ENCODE measurements at places on chromosomes 5 and 9.

GRCh38 chr5:170603578-170604565 is 100.1 kb downstream of the KCNIP1 start:
- peak; percentile 80 for DNase-seq

- DNase-seq = no peak
These were observed 21.7 kb upstream of the GLIS3 start for GRCh38 chr9:4321554-4321953.

DNA sequence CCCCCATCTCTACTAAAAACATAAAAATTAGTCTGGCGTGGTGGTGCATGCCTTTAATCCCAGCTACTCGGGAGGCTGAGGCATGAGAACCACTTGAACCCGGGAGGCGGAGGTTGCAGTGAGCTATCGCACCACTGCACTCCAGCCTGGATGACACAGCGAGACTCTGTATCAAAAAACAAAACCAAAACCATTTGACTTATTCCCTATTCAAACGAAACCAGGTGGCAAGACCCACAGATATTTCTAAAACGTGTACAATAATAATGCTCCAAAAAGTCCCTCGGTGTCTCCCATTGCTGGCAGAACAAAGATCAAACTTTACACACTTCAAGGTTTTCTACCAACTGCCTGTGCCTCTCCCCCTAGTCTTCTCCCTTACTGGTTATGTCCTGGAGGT is 29.8 kb downstream of the HMGCR start:
- no peak for DNase-seq

- DNase-seq = no peak
These were observed 60.8 kb downstream of the DMXL1 start for GRCh38 chr5:119131530-119132304.

- DNase-seq = no peak
These were observed 29.3 kb downstream of the RASGEF1C start for GRCh38 chr5:180179442-180180420.

GRCh38 chr5:149486726-149487635 is 64.3 kb downstream of the CSNK1A1 start:
- DNase-seq = no peak

GRCh38 chr9:134944916-134945315 is 27.2 kb upstream of the FCN1 start:
- no peak for DNase-seq

- no peak for DNase-seq
These were observed 16.0 kb downstream of the LEAP2 start for GRCh38 chr5:132889501-132889900.

GRCh38 chr5:80754900-80755299 is 100.1 kb upstream of the DHFR start:
- peak; percentile 63 for DNase-seq

DNA sequence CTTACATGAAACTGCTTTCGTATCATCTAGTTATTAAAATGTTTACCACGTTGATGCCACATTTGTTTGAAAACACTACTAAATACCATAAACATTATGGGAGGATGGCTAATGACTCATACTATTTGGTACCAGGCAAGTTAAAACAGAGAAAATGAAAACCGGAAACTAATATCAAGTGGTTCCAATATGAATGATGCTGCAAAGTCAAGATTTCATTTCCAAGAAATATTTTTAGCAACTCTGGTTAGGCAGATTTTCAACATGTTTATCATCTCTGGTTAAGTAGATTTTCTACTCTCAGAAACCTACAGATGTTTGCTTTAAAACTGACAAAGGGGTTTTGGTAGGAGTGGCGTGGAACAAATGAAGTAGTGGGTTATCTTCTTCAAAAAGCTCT is 4.9 kb upstream of the F2R start:
- no peak for DNase-seq

DNA sequence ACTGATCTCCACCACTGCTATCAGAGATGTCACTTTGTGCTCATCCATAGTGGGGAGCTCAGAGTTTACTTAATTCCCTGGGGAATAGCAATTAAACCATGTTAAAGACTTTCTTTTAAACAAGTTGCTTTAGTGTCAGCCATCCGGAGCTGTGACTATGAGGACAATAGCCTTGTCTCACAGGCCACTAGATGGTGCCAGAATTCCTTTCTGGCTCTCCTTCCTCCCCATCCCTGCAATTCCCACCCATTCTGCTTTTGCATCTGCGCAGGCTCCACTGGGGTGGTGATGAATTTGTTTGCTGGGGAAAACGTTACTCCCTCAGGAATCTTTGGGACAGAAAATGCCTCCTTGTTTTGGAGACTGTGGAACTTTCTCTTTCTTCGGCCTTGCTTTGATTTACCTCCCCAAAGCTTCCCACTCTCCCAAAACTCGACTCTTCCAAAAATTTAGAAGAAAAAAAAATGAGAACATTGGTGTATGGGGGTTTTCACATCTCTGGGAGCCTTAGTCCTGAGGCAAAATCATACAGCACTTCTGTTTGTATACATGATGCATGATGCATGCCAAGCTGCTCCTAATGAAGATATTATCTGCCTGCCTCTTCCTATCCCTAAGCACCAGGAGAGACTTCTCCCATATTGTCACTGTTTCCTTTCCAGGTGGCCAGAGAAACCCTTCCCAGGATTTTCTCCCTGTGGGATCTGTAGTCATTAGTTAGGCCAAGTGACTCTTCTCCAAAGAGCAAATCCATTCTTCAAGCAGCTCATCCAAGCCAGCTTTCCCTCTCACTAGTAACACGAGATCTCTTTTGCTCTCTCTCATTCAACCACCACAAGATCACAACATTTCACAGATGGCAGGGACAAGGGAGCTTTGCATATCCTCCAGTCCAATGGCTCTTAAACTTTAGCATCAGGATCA is 466.1 kb downstream of the TLR4 start:
- peak; percentile 54 for DNase-seq

DNA sequence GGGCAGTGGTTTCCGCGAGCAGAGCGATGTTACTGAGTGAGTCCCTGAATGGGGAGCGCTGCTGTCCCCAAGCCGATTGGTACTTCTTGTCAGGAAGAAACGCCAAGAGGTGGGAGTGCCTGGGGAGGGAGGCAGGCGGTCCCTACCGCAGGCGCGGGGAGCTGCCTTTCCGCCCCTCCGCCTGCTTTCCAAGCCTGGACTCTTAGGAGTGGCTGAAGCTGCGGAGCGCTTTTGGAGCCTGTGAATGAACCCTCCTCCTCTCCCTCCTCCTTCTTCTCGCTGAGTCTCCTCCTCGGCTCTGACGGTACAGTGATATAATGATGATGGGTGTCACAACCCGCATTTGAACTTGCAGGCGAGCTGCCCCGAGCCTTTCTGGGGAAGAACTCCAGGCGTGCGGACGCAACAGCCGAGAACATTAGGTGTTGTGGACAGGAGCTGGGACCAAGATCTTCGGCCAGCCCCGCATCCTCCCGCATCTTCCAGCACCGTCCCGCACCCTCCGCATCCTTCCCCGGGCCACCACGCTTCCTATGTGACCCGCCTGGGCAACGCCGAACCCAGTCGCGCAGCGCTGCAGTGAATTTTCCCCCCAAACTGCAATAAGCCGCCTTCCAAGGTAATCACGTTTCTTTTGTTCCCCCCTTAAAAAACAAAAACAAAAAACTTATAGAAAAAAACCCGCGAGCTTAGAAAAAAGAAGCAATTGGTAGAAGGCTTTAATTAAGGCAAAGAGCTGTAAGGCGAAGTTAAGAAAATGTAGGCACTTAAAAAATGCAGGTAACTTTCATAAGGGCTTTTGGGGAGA is at the start of gene VCAN:
Gene VCAN, plus strand, starts transcription at position 340 of the 808 bp plus-strand sequence. CDS start 11,775 bp downstream, outside the sequence.
- peak; percentile 51 for DNase-seq

- DNase-seq = no peak
These were observed 71.4 kb downstream of the OTULIN start for GRCh38 chr5:14735944-14736343.

GRCh38 chr5:166947045-166947444 is 1344.4 kb upstream of the WWC1 start:
- no peak for DNase-seq

DNA sequence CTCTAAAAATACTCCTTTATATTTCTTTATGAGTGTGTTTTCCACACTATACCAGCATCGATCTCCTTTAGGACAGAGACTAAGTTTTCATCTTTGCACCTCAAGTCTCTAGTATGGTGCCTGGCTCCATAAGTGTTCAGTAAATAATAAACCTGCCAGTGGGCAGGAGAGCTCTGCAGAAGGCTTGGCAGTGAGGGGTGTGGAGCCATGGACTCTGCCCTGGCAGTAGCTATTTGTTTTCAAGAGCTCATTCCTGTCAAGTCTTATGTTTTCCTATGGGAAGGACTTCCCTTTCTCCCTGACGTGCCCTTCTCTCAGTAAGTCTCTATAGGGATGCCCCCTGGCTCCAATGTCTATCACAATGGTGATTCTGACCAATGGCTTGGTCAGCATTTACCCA is 252.2 kb downstream of the PIK3R1 start:
- DNase-seq = no peak

DNA sequence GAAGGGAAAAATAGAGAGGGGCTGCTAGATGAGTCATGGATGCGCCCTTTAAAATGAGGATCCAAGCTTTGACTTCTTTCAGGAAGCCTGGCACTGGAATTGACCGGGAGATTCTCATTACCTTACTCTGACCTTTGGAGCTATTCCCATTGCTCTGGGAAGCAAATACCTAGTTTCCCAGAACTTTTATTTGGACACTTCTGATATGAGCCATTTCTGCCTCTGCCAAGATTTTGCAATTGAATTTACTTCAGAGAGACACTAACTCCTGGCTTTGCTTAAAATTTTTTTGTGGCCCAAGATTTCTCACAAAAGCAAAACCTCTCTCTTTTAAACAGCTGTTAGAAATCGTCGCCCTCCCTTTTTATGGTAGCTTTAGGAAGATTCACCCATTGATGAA is 15.7 kb upstream of the AGXT2 start:
- DNase-seq = no peak

- DNase-seq = no peak
These were observed 41.9 kb downstream of the SYK start for GRCh38 chr9:90843525-90843924.

- DNase-seq = no peak
These were observed 72.1 kb downstream of the TENT4A start for GRCh38 chr5:6785161-6785860.

- no peak for DNase-seq
These were observed 31.2 kb upstream of the CLPTM1L start for GRCh38 chr5:1375871-1376810.

DNA sequence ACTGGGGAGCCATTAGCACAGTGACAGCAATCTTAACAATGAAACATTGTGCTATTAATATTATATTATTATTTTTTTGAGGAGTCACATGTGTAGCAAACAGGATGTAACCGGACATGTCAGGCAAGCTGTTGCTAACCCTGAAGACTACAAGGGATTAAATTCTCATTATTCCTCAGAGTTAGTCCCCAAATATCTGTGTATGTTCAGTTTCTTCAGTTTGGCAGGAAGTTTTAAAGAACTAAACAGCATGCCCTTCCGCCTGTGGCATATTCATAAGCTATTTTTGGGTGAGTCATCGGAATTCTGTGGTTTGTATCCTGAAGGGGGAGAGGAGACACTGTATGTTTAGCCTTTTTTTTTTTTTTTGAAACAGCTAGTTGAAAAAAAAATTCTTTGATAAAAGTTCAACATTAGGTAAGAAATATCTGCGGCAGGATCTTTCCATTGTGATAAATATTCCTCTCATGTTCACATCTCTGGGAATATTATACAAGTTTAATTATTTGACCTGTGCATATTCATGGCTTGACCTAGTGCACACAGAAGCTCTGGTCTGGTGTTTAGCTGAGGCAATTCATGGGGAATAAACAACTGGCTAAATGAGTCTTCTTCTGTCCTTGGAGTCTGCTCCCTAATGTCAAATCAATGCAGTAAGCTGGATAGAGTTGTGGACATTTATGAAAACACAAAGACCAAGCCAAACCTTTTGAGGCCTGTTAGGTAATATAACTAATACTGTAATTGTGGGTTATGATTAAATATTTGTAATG is 202.7 kb upstream of the CDKN2B start:
- DNase-seq = no peak

GRCh38 chr5:127562252-127562651 is 44.8 kb downstream of the PRRC1 start:
- peak; percentile 12 for DNase-seq

DNA sequence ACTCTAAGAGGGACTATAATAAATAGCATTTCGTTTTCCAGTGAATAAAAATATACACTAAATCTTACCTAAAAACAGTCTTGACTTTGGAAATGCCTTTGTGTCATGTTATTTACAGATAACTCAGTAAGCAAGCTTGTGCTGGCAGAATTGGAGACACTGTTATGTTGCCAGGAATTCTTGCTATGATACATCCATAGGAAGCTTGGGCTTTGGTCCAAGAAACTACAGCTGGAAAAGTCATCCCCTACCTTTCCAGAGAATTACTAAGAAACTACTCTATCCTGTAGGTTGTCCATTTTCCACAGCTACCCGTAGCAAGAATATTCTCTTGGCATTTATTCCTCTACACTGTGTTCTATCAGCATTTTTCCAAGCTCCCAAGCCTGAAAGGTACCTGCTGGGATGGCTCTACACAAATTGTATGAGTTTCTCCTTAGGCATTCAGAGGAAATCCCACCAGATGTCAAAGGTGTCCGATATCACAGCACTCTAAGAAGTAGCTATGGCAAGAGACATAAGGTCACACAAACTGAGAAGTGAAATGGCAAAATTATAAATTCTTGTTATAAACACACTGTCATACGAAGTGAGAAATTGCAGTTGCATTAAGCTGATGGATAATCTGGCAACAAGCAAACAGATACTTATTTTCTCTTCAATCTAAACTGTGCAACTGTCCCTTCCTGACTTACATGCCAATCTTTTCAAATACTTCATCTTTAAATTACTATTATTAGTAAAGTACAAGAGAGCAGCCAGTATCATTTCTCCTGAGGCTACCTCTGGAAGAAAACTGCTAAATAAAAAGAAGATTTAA is 68.5 kb downstream of the MCTP1 start:
- no peak for DNase-seq

DNA sequence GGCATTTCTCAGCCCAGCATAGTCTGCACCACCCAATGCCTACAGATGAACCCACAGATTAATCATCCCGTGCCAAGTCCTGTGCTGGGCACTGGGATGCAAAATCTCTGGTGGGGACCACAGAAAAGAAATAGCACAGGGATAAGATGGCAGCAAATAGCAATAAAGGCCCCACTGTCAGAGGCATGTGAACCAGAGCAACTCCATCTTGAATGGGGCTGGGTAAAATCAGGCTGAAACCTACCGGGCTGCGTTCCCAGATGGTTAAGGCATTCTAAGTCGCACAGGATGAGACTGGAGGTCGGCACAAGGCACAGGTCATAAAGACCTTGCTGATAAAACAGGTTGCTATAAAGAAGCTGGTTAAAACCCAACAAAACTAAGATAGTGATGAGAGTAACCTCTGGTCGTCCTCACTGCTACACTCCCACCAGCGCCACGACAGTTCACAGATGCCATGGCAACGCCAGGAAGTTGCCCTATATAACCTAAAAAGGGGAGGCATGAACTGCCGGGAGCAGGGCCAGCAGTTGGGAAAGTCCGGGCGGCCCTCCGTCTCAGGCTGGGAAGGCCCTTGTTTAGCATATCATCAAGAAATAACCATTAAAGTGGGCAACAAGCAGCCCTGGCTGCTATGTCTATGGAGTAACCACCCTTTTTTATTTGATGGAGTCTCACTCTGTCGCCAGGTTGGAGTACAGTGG is 65.2 kb downstream of the C9orf50 start:
- no peak for DNase-seq

- DNase-seq = peak; percentile 17
These were observed 3.9 kb downstream of the FBXW5 start for GRCh38 chr9:136940526-136941230.

GRCh38 chr5:85049020-85049419 is 664.3 kb upstream of the EDIL3 start:
- peak; percentile 83 for DNase-seq

- no peak for DNase-seq
These were observed 27.3 kb upstream of the FER start for GRCh38 chr5:108720391-108720790.

All from BE2C (cell line).